ENCODE measurements at places on chromosomes 2 and 18.

DNA sequence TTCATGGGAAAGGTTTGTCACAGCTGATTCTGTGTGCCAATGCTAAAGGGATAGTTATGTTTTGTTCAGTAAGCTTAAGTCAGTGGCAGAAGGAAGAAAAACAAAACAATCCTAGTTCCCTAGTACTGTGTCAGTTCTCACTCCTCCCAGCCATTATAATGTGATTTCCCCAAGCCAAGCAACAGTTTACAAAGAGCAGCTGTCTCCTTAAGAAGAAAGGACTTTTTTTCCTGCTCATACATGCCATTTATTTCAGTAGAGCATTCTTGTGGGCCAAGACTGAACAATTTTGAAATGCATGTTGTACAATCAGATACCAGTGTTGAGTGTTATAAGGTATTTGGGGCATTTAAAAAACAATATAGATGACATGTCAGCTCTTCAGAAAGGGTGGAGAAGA lies 52.1 kb downstream of the NEMP2 start:
- DNase-seq, result no peak

DNA sequence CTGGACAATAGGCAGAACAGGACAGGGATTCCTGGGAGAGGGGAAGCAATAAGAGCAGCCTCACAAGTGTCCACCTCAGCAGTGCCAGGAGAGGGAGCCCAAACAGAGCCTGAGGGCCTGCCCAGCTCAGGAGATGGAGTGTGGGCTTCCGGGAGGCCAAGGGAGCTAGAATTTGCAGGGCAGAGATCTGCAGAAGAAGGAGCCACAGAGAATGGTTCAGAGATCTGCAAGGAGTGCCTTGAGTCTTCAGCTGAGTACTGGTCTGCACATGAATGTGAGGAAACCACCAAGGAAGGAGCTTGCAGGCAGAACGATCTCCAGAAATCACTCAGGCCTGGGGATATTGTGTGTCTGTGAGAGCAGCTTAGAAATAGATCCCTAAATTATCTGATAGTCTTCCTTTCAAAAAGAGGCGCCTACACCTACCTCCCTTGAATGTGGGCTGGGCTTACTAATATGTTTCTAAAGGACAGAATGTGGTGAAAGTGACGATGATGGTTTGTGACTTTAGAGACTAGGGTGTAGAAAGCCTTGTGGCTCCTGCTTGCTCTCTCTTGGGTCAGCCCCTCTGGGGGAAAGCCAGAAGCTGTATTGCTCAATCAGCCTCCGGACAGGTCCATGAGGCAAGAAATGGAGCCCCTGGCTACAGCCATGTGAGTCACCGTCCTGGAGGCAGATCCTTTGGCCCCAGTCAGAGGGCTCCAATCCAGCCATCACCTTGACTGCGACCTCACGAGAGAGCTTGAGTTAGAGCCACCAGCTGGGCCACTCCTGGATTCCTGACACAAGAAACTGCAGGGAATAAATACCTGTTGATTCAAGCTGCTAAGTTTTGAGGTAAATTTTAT lies 7.6 kb upstream of the LPIN1 start:
- no peak for DNase-seq

- DNase-seq, result no peak
These were observed 53.6 kb upstream of the UGP2 start for GRCh38 chr2:63788071-63788470.

DNA sequence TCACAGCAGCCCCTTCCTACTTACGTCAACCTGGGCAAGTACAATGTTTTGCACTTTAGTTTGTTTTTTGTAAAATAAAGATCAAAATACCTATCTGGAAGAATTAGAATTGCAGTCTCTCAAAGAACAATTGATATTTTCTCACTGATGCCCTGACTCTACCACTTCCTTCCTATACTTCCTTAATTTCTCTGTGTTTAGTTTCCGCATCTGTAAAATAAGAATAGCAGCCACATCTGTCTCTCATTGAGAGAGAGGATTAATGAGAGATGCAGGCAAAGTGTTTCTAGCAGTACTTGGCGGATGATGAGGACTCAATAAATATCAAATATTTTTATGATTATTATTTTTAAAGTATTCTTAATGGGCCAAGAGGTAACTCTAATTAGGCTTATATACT lies 122.6 kb upstream of the PIEZO2 start:
- no peak for DNase-seq

GRCh38 chr2:143083636-143084035 lies 45.6 kb upstream of the ARHGAP15 start:
- DNase-seq, result no peak

DNA sequence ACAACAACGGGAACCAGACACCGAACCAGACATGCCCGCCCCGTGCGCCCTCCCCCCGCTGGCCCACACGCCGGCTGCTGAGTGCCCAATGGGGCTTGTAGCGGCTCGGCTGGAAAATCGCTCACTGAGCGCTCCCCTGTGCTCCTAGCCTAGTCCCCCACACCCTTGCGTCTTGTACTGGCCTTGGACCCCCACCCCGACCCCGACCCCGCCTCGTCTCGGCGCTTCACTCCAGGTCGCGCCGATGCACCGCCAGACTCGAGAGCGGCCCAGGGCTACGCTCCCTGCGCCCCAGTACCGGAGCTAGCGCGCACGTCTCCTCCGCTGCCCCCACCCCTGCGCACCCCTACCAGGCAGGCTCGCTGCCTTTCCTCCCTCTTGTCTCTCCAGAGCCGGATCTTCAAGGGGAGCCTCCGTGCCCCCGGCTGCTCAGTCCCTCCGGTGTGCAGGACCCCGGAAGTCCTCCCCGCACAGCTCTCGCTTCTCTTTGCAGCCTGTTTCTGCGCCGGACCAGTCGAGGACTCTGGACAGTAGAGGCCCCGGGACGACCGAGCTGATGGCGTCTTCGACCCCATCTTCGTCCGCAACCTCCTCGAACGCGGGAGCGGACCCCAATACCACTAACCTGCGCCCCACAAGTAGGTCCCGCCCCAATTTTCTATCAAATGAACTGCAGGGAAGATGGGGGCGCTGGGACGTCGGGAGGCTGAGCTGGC lies 1.5 kb downstream of the GAD1 start:
- DNase-seq, result peak; percentile 21

Measured in NCI-H748 treated with DMSO at 0.1 percent for 48 hours (cell line).